ENCODE measurements at places on chromosomes 3 and 15.

- no peak for DNase-seq
Observed at GRCh38 chr15:59364248-59364647, 8.4 kb downstream of the MYO1E start.

DNA sequence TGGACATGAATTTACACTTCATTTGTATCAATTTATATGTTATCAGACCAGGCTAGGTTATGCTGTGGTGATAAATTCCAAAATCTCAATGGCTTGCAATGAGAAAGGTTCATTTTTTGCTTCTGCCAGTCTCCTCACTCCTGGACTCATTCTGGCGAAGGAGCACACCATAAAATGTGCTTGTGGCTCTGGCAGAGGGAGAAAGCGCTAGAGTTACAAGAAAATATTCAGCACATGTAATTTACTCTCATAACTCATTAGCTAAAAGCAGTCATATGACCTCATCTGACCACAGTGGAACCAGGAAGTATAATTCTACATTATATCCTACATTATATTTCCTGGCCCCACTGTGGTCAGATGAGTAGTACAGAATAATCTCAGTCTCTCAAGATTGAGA is 193.8 kb downstream of the BCHE start:
- no peak for DNase-seq

DNA sequence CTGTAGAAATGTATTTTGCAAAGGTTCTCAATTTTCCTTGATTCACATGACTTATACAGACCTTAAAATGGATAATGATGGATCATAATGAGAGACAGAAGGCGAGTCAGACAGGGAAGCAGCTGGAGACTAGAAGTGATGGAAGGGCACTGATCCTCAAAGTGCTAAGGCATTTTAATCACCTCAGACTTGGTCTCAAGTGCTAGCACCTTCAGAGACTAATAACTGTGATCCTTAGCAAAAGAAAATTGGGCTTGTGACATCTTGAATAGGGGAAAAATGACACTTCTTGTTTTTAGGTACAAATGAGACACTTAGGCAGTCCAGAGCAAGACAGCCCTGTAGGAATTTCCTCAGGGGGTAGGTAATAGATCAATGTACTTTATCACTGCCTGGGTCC is 1011.7 kb downstream of the SQOR start:
- DNase-seq = no peak

DNA sequence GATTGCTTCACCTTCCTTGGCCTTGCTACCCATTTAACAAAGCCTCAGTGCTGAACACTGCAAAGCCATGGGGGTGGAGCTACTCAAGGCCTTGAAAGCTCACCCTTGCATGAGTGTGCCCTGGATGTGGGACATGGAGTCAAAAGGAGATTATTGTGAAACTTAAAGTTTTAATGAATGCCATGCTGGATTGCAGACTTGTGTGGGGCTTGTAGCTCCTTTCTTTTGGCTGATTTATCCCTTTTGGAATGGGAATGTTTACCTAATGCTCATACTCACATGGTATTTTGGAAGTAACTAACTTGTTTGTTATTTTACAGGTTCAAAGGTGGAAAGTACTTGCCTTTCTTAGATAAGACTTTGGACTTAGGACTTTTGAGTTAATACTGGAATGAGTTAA is 538.5 kb upstream of the NECTIN3 start:
- DNase-seq = no peak

GRCh38 chr3:23691357-23691895 is 114.3 kb upstream of the UBE2E1 start:
- DNase-seq = no peak

- DNase-seq = no peak
Observed at GRCh38 chr3:128537091-128537703, 44.2 kb upstream of the GATA2 start.

GRCh38 chr3:139759470-139759869 is 81.7 kb upstream of the NMNAT3 start:
- DNase-seq = no peak

DNA sequence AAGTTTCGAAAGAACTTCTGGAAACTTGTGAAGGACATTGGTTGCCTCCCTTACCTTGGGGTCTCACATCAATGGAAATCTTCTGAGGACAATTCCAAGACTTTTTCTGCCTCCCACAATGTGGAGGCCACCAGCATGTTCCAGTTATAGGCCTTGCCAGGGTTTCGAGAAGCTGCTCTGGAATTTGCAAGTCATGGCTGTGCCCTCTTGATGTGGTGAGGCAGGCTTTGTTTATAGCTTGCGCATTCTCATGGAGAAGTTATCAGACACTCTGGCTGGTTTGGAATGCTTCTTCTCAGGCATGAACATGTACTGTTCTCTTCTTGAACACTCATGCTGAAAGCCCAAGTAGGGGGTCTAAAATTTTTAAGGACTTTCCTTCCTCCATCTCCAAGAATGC is 4.1 kb downstream of the CXCR6 start:
- no peak for DNase-seq

DNA sequence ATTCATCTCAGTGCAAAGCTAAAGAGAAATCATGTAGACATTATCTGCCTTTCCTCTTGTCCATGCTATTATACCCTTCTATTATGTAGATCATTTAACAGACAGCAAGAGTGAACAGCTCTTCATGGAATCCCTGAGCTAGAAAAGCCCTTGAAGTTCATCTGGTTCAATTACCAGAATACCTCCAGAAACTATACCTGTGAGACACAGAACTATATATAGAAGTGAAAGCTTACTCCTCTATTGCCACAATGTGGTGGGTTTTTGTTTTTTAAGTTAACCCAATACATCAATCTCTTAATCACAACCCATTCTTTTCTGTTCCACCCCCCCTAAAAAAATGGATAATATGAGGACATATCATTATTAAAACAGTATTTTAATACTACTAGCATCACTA is 347.7 kb downstream of the PLCL2 start:
- DNase-seq = no peak

GRCh38 chr15:35301088-35301487 is 216.0 kb upstream of the NANOGP8 start:
- DNase-seq = no peak

Data from NCI-H1436 treated with DMSO at 0.1 percent for 48 hours (cell line).